K562 (cell line): ENCODE measurements at places on chromosomes 12 and 14. TPM values are rescaled to one million over a fixed set of nuclear protein-coding genes. Genes with fewer than 3 reads are reported as not detected.

DNA sequence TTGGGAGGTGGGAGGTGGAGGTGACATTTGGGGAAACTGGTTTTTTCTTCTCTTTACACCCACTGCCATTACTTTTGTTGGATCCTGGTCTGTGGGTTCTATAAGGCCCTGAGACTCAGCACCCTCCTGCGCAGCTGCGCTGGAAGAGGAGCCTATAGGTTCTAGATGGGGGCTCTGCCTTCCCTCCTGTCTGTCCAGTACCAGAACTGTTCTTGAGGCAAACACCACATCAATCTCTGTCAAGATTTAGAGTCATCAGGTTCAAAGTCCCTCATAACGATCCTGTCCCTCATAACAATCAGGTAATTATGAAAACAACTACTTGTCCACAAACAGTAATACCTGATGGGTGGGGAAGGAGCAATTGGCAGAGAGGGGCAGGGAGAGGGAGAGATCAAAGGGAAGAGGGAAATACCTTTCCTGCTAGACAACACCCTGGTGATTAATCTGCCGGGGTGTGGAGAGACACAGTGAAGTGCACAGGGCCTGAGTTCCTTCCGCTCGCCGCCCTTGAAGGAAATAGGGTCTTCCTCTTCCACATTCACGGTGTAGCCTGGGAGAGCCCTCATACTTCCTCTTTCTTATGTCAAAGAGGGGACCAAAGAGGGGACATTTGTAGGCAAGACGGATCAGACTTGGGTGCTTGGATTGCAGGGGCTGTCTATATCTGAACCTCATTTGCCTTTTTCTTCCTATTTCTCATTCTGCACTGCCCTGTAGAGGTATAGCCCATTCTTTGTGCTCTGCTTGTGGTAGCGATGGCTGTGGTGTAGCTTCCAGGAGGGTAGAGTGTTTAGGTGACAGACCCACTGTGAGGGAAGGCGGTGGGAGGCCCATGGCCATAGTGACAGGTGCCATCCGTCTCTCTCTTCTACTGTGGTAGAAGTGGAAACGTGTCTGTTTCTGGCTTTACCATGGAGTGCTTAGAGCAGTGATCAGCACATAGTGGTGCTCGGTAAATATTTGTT is 12.6 kb downstream of the GPRC5A start:
- no peak overlapping the region for H3K4me3 ChIP-seq
- no peak for DNase-seq
- H3K27me3 ChIP-seq = peaks cover 16% of the 10 kb centered on the region

The NAV3 gene
- 0.04 and 0.13 TPM in 2 replicates for total RNA-seq

GRCh38 chr14:100617410-100618317 is 30.4 kb upstream of the BEGAIN start:
- H3K27ac ChIP-seq = no peak overlapping the region
- no peak overlapping the region for H3K4me3 ChIP-seq
- peaks cover 15% of the 10 kb centered on the region for H3K4me1 ChIP-seq
- H3K27me3 ChIP-seq = no peaks in the 10 kb centered on the region
- no peak for DNase-seq

The RHOJ gene
- not detected in 2 replicates for total RNA-seq

The GALNT8 gene
- total RNA-seq = 0.07 TPM in 1 of 2 replicates, not detected in the other

- no peak for DNase-seq
- no peaks in the 10 kb centered on the region for H3K27me3 ChIP-seq
- H3K4me3 ChIP-seq = no peak overlapping the region
Measured at GRCh38 chr14:101276309-101277091, 284.8 kb upstream of the DIO3 start.

The PRB2 gene
- not detected in 2 replicates for total RNA-seq

The TBX3 gene
- total RNA-seq = 0.60 and 0.81 TPM in 2 replicates

- no peaks in the 10 kb centered on the region for H3K27me3 ChIP-seq
- peaks cover 22% of the 10 kb centered on the region for H3K4me1 ChIP-seq
- peak overlapping the region; percentile 88 for H3K27ac ChIP-seq
- H3K36me3 ChIP-seq = peaks cover 2% of the 10 kb centered on the region; the same call in 1 of the 3 replicates
- DNase-seq = no peak
Measured at GRCh38 chr12:10214136-10214894, 1.6 kb downstream of the GABARAPL1 start.

GRCh38 chr12:27285403-27285802 is 41.3 kb downstream of the STK38L start:
- no peaks in the 10 kb centered on the region for H3K36me3 ChIP-seq
- DNase-seq = no peak

The IKZF4 gene
- total RNA-seq = 16.0 and 16.3 TPM in 2 replicates

- no peaks in the 10 kb centered on the region for H3K36me3 ChIP-seq
- DNase-seq = no peak
- H3K4me3 ChIP-seq = no peak overlapping the region
Measured at GRCh38 chr12:26162905-26163304, 32.5 kb upstream of the SSPN start.

DNA sequence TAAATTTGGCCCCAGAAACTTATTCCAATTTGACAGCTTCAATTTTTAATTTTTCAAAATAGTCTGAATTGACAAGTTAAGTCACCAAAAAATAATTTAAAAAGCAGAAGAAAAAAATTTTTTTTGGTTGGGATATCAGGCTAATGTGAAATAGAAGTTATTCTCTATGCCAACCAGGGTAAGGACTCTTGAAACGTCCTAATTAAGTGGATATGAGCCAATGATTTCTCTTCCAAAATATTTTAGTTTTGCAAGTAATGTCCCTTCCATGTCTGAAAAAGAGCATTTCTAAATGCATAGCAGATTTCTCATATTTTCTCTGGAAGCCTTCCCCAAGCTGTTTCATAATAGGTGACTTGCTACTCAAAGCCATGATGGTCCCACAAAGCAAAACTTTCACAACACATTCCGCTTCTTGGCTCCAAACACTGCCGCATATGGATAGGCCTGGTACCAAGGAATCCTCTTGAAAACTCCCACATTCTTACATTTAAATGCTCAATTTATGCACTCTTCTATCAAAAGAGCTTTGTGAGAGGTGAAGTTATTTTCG is 65.1 kb downstream of the SIX6 start:
- H3K4me3 ChIP-seq = no peak overlapping the region
- DNase-seq = no peak
- H3K4me1 ChIP-seq = no peaks in the 10 kb centered on the region
- H3K27me3 ChIP-seq = no peaks in the 10 kb centered on the region
- H3K36me3 ChIP-seq = no peaks in the 10 kb centered on the region

DNA sequence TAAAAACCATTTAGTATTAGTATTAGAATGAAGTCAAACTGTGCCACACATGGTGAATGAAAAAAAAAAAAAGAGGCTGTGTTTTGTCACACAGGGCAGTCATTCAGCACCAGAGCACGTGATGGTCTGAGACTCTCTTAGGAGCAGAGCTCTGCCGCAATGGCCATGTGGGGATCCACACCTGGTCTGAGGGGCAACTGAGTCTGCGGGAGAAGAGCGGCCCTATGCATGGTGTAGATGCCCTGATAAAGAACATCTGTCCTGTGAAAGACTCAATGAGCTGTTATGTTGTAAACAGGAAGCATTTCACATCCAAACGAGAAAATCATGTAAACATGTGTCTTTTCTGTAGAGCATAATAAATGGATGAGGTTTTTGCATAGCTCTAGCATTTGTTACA is 12.2 kb upstream of the BDKRB1 start:
- no peaks in the 10 kb centered on the region for H3K36me3 ChIP-seq
- H3K4me3 ChIP-seq = no peak overlapping the region
- no peaks in the 10 kb centered on the region; the same call in 2 of the 3 replicates for H3K27me3 ChIP-seq
- no peak overlapping the region for H3K27ac ChIP-seq

- H3K4me3 ChIP-seq = no peak overlapping the region
- H3K4me1 ChIP-seq = no peaks in the 10 kb centered on the region; the same call in 1 of the 2 replicates
- H3K27me3 ChIP-seq = no peaks in the 10 kb centered on the region
- 0 out of 3 replicates have a peak overlapping the region, but pooled peaks have one; percentile 11 for H3K27ac ChIP-seq
- peaks cover 59% of the 10 kb centered on the region for H3K36me3 ChIP-seq
- no peak for DNase-seq
Measured at GRCh38 chr12:119683413-119683812, 15.5 kb downstream of the PRKAB1 start.

The CAPZA3 gene
- not detected in 2 replicates for total RNA-seq

The KLHDC2 gene
- total RNA-seq = 19.3 and 20.5 TPM in 2 replicates

The OSBPL8 gene
- total RNA-seq = 82.7 and 88.6 TPM in 2 replicates

DNA sequence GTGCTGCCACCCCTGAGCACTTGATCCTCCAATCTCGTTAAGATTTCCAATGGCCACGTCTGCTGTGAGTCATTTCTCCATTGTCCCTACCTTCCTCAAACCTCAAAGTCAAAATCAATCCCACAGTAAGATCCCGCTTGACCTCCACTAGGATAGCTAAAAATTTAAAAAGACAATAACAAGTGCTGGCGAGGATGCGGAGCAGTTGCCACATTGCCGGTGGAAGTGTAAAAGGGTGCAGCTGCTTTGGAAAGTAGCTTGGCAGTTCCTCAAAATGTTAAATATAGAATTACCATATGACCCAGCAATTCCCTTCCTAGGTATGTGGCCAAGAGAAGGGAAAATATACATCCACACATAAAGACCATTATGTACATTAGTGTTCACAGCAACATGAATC is 9.5 kb upstream of the BCL7A start:
- H3K4me3 ChIP-seq = no peak overlapping the region
- peaks cover 5% of the 10 kb centered on the region for H3K4me1 ChIP-seq
- DNase-seq = no peak
- no peaks in the 10 kb centered on the region for H3K36me3 ChIP-seq
- no peak overlapping the region for H3K27ac ChIP-seq
- H3K27me3 ChIP-seq = no peaks in the 10 kb centered on the region

The BRAP gene
- total RNA-seq = 28.8 and 30.8 TPM in 2 replicates

GRCh38 chr12:105348561-105348960 is 18.1 kb downstream of the C12orf75 start:
- H3K27ac ChIP-seq = no peak overlapping the region
- no peaks in the 10 kb centered on the region for H3K36me3 ChIP-seq
- no peak for DNase-seq
- H3K4me3 ChIP-seq = no peak overlapping the region
- no peaks in the 10 kb centered on the region for H3K4me1 ChIP-seq
- 0 out of 2 replicates have a peak, but pooled peaks cover 5% of the 10 kb centered on the region for H3K27me3 ChIP-seq

The KIF21A gene
- total RNA-seq = 27.7 and 30.4 TPM in 2 replicates

- H3K27me3 ChIP-seq = no peaks in the 10 kb centered on the region
- no peak overlapping the region for H3K4me3 ChIP-seq
- no peak for DNase-seq
- peaks cover 19% of the 10 kb centered on the region; the same call in 2 of the 3 replicates for H3K4me1 ChIP-seq
Measured at GRCh38 chr12:49985981-49986380, 13.2 kb downstream of the AQP6 start.

GRCh38 chr12:110744151-110744571 is 1.5 kb upstream of the PPP1CC start:
- peaks cover 15% of the 10 kb centered on the region for H3K4me1 ChIP-seq
- DNase-seq = no peak
- no peak overlapping the region for H3K4me3 ChIP-seq
- no peak overlapping the region for H3K27ac ChIP-seq
- H3K36me3 ChIP-seq = peaks cover 19% of the 10 kb centered on the region
- no peaks in the 10 kb centered on the region for H3K27me3 ChIP-seq

DNA sequence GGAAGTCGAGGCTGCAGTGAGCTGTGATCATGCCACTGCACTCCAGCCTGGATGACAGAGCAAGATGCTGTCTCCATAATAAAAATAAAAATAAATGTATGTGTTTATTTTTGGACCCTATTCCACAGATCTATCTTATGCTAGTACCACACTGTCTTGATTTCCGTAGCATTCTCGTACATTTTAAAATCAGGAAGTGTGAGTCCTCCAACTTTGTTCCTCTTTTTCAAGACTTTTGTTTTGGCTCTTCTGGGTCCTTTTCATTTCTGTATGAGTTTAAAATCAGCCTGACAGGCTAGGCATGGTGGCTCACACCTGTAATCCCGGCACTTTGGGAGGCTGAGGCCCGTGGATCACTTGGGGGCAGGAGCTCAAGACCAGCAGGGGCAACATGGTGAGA is 25.8 kb downstream of the DAO start:
- no peak overlapping the region for H3K4me3 ChIP-seq
- H3K27me3 ChIP-seq = peaks cover 17% of the 10 kb centered on the region; the same call in 2 of the 3 replicates
- H3K36me3 ChIP-seq = no peaks in the 10 kb centered on the region
- no peaks in the 10 kb centered on the region for H3K4me1 ChIP-seq
- no peak overlapping the region for H3K27ac ChIP-seq

GRCh38 chr12:6688543-6688998 is 604 bp downstream of the ZNF384 start:
- H3K36me3 ChIP-seq = peaks cover 33% of the 10 kb centered on the region
- H3K27me3 ChIP-seq = no peaks in the 10 kb centered on the region
- peak overlapping the region; percentile 70 for H3K4me3 ChIP-seq
- no peak for DNase-seq

The RASAL1 gene
- total RNA-seq = 0.16 TPM in 1 of 2 replicates, not detected in the other

GRCh38 chr12:6180268-6181051 is 19.7 kb upstream of the CD9 start:
- no peak overlapping the region for H3K4me3 ChIP-seq
- H3K27ac ChIP-seq = no peak overlapping the region
- H3K27me3 ChIP-seq = peaks cover 5% of the 10 kb centered on the region; the same call in 1 of the 2 replicates
- no peaks in the 10 kb centered on the region for H3K36me3 ChIP-seq

DNA sequence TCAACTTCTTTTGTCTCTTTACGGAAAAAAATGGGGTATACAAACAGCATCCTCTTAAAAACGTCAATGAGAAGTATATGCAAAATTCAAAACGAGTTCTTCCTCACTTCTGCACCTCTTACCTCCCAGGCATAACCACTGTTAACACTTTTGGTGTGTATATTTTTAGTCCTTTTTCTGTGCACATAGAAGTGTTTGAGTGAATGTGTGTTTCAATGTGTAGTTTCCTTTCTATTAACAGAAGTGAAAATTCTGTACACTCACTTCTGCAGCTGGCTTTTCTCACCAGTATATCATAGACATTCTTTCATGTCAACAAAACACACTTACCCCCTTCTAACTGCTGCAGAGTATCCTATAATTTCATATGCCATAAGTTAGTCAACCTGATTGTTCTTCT is 5.4 kb downstream of the UBR7 start:
- no peak overlapping the region for H3K4me3 ChIP-seq
- H3K27ac ChIP-seq = no peak overlapping the region
- H3K4me1 ChIP-seq = no peaks in the 10 kb centered on the region; the same call in 2 of the 3 replicates
- no peaks in the 10 kb centered on the region for H3K27me3 ChIP-seq
- peaks cover 52% of the 10 kb centered on the region for H3K36me3 ChIP-seq

The GOLT1B gene
- 20.1 and 24.5 TPM in 2 replicates for total RNA-seq

DNA sequence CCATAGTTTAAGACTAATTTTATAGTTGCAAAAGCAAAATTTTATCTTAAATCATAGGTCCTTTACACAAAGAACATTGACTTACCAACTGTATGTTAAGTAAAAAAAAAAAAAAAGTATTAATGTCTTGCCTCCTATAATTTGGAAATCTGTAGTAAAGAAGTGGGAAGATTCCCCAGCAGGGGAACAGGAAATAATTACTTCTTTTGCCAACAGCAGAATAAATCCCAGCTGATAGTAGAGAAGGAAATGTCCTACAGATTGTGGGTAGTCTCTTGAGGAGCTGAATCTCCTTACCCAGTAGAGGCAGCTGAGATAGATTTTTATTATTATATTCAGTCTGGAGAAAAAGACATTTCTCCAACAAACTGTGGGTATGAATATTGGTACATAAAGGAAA is 193.7 kb downstream of the SLC6A15 start:
- no peaks in the 10 kb centered on the region for H3K36me3 ChIP-seq
- no peak overlapping the region for H3K27ac ChIP-seq
- DNase-seq = no peak
- H3K4me1 ChIP-seq = no peaks in the 10 kb centered on the region
- H3K27me3 ChIP-seq = no peaks in the 10 kb centered on the region

The RNU4-1 gene
- total RNA-seq = 3,001 and 3,563 TPM in 2 replicates
